ENCODE measurements at places on chromosomes 1 and 21.

DNA sequence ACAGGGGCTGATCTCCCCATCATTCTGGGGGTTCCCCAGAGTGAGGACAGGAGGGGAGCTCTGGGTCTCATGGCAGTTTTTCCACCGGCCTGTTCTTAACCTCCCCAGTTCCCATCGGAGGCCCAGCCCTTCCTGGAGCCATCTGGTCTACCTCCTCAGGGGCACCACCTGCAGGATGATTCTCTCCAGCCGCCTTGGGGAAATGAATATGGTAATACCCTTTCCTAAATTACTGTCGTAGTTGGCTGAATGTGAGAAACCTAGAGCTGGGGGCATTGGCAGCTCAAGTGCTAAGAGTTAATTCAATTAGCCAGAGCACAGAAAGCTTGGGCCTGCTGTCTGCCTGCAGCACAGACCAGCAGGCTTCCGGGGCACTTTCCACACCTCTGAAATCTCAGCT, 64.9 kb downstream of the TAS1R2 start:
- DNase-seq: peak; percentile 74

DNA sequence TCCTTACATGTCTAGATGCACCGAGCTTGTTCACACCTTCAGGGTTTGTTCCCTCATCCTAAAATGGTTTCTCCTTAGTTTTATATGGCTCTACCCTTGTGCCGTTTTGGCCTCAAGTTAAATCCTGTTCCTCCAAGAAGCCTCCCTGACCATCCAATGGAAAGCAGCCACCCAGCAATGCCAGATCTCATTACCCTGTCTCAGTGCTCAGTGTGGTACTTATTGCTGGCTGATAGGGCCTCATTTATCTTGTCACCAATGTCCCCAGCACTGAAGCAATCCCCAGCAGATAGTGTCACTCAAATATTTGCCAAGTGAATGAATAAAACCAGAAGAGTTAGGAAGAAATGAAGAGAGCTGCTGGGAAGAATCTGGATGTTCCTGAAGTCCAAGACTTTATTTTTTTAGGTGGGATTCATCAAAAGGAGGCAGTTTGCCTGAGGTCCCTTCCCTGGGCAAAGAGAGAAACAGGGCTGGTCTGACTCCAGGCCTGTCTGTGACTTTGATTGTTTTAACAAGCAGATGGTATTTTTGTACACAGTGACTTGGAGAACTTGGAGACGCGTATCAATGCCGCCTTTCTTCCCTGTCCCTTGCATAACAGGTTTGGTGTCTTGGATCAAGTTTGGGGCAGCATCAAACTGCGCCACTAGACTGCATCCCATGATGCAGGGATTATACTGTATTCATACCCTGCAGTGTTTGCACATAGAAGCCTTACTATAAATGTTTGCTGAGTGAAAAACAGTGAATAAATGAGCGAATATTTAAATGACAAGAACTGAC, 221.2 kb downstream of the DISC1 start:
- no peak for DNase-seq

GRCh38 chr21:42105476-42106315, 34.6 kb downstream of the UMODL1 start:
- DNase-seq: no peak

- DNase-seq: no peak
These were observed 5.2 kb downstream of the PADI1 start for GRCh38 chr1:17210176-17210575.

DNA sequence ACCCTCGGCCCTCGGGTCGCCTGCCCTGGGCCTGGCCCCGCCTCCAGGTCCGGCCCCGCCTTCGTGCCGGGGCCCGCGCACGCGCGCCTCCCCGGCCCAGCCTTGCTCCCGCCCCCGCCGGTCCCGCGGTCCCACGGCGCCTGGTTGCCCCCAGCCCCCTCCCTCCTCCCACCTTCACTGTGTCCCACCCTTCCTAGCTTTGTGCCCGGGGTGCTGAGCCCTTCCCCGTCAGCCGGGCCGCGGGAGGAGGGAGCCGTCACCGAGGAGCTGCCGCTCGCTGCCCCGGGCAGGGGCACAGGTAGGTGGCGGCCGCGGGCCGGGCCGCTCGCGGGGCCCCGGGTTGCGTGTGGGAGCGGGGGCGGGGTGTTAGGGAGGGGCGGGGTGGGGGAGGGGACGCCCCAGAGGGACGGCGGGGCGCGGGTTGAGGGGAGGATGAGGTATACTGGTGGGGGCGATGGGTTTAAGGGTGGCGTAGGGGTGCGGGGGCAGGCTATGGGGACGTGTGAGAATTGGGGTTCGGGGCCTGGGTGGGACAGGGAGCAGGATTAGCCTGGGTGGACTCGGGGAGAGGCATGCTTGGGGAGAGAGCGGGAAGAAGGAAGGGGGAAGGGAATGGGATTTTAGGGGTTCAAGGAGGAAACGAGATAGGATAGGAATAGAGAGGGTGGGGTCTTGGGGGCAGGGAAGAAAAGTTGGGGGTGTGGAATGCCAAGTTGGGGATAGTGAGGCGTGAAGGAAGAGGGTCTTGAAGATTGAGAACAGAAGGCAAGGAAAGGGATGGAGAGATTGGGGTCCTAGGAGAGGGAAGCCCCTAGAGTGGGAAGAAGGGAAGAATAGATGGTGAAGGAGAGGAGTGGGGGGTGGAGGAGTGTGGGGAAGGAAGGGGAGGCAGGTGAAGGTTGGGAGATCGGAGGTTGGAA, at the start of gene LRRC42:
Gene LRRC42 (plus strand): TSS at position 99 of the 920 bp plus-strand sequence. CDS start 5,650 bp downstream, outside the sequence.
- DNase-seq: peak; percentile 99

DNA sequence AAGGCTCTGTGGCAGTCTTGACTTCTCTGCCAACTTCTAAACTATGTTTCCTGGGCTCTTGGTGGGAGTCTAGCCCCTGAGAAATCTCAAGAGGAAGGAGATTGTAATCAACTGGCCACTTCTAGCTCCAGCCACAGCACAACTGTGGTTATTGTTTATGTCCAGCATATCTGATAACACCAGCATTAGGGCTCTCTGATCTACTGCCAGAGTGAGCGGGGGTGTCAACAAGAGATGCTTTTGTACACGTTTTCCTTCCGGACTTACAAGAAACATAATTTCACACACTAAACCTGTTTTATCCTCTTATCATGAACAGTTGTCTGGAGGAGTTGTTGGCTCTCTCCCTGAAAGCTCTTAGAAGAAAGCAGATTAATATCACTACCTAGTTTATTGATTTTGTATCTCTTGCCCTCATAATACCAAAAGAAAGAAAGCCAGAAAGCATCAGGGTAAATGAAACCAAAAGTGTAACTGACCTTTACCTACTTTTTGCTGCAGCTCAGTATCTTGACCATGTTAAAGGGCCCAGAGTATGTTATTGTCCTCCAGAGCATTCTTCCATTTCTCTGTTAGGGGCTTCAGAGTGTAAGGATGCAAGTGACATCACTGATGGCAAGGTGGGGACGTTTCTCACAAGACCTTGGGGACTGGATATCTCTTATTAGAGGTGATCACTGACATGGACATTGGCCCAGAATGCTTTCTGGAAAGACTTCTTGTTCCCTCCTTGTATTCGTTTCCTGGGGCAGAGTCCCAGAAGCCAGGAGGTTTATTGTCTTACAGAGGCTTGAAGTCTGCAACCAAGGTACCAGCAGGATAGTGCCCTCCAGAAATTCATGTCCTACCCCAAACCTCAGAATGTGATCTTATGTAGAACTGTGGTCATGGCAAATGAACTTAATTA, 9.6 kb upstream of the SH2D1B start:
- no peak for DNase-seq

DNA sequence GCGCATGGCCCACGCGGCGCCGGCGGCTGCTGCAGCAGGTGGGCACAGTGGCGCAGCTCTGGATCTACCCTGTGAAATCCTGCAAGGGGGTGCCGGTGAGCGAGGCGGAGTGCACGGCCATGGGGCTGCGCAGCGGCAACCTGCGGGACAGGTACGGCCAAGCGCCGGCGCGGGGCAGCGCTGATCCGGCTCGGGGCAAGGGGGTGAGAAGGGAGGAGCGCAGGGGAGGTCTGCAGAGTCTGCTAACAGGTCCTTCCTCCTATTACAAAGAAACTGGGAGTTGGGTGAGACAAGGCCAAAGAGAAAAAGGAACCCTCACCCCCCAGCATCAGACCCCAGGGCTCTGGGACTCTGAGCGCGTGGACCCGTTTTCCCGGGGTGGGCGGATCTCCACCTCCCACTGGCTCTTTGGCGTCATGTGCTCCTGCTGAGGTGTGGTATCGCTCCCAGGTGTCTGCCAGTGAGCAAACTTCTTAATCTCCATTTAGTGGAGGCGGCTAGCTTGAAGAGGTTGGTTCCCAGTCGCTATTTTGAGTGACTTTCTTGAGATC, 431 bp downstream of the MTARC1 start:
- DNase-seq: peak; percentile 71

GRCh38 chr1:11918799-11919519, 7.3 kb downstream of the KIAA2013 start:
- DNase-seq: no peak

- no peak for DNase-seq
These were observed 994 bp upstream of the LAMTOR5 start for GRCh38 chr1:110408488-110408887.

- DNase-seq: no peak
These were observed 252.1 kb downstream of the TM2D1 start for GRCh38 chr1:61472876-61473275.

DNA sequence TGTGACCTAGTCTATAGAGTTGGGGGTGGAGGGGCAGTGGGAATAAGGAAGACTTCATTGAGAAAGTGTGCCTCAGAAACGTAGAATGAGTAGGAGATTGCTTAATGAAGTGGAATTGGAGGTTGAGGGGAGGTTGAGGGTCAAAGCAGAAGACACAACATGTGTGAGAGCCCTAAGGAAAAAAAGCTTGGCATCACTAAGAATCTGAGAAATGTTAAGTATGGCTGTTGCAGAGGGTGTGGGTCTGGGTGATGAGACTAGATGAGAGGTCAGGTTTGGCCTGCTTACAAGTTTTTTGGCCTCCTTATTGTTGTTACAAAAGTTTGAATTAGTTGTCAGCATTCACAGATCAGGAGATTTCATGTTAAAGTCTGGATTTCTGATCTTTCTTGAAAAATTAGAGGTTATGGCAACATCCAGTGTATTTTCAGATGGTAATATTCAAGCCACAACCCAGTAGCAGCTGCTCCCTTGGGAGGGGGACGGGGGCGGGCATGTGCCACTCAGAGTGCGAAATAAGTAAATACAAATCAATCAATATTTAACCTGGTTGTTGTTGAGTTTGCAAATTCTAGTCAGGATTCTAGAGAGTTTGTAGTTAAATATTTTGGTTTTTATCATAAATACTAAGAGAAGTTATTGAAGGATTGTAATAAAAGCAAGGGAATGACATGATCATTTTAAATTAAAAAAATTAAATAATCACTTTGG, 4.3 kb downstream of the MAN1A2 start:
- DNase-seq: no peak

GRCh38 chr1:151606384-151606783, 5.5 kb upstream of the SNX27 start:
- DNase-seq: no peak

GRCh38 chr1:108692724-108693655, 880 bp downstream of the PRPF38B start:
- peak; percentile 61 for DNase-seq

DNA sequence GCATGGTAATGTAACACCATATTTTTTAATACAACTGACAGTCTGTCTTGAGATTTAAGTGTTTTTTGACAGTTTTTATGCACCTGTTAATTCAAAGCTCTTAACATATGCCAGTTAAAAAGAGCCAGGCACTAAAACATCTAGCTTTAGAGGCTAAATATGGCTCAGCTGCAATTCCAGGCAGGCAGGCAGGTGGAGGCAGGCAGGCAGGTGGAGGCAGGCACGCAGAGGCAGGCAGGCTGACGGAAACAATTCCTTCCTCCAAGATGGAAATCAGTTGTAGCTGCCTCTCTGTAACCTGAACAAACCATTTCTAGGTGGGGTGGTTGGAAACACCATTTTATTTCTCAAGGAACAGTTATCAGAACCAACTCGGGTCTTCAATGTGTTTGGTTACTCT, 51.2 kb downstream of the GORAB start:
- no peak for DNase-seq

DNA sequence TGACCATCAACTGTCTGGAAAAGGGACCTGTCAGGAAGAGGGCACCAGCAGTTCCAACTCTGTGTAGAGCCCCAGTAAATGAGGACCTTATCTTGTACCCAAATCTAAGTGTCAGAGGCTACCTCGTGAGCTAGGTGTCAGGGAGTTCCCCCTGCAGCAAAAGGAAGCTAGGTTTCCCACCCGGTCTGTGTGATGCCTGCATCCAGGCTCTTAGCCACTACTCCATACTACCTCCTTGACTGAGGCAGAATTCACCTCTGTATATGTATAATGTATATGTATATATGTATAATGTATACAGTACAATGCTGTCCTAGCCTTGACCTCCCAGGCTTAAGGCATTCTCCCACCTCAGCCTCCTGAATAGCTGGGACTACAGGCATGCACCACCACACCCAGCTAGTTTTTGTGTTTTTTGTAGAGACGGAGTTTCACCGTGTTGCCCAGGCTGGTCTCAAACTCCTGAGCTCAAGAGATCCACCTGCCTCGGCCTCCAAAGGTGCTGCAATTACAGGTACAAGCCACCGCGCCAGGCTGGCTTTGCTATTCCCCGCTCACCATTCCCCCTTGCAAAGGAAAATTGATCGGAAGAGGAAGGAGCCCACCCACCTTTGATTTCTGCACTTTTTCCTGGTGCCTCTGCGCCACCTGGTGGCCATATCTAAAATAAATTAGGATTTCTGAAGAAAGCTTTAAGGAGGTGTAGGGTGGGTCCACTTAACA, 15.7 kb upstream of the LUZP1 start:
- peak; percentile 64 for DNase-seq

GRCh38 chr1:66354311-66355201, 179.4 kb upstream of the SGIP1 start:
- DNase-seq: no peak

DNA sequence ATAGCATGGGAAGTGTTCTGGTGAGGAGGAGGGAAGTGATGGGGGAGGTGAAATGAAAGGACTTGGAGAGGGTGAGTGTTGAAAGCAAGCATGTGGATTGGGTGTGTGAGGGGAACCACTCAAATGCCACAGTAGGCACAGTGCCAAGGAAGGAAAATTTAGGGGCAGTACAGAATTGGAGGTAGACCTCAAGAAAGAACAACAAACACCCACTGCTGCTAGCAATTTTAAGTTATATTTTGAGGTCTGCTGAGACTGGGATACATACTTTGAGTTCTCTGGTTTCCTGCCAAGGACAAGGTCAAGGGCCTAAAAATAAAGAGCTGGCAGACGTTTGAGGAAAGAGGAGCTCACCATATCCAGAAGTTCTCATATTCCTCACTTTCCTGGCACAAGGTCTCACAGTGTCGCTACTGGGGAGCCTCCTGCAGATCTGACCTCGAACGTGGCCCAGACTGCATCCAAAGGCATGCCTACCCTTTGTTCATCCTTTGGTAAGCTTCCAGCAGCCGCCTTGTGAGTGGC, 104.0 kb downstream of the BRINP2 start:
- no peak for DNase-seq

DNA sequence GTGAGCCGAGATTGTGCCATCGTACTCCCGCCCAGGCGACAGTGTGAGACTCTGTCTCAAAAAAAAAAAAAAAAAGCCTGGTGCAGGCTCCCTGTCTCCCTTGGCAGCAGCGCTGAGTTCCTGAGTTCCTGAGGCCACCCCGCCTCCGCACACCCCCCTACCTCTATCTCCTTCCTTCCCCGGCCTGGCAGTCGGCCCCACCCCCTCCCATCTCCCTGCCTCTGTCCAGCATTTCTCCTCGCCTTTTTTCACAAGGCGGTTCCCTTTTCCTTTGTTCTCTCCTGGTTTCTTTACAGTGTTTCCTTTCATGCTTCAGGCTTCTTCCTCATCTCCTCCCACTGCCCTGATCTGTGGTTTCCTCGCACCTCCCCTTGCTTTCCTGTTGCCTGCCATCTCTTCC, 2.7 kb downstream of the RORC start:
- peak; percentile 87 for DNase-seq

GRCh38 chr1:162252214-162252613, 124.4 kb downstream of the SPATA46 start:
- DNase-seq: no peak
